ENCODE measurements at places on chromosomes 7 and 10.

DNA sequence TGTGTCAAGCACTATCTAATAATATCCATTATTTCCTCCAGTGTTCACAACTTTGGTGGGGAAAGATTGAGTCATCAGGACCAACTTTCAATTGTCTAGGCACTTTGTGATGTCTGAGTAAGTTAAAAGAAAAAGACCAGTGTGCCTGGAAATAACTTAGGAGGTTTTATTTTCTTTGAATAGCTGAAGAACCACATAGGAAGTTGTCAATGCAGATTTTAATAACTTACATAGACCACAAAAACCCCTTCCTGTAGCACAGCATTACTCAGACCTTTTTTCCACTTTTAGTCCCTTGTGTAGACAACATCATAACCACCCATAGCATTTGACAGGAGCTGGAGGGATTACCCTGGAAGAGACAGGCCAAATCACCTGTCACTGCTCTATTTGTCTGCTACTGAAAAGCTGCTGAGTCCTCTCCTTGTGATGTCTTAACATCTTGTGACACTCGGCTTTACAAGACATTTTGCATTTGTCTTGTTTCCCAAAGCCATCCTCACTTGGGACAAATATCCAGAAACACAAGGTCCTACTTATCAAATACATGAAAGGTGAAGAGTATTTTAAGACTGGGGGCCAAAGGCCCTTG lies 241.5 kb upstream of the PTER start:
- no peak for DNase-seq

- no peak for DNase-seq
Measured at GRCh38 chr10:132591166-132591971, 53.8 kb downstream of the INPP5A start.

GRCh38 chr7:99019523-99020412 lies 124.1 kb downstream of the SMURF1 start:
- no peak for DNase-seq

GRCh38 chr10:113709221-113709838 lies 29.6 kb downstream of the CASP7 start:
- DNase-seq: no peak

GRCh38 chr10:110226926-110227641 lies 19.7 kb downstream of the MXI1 start:
- DNase-seq: no peak

DNA sequence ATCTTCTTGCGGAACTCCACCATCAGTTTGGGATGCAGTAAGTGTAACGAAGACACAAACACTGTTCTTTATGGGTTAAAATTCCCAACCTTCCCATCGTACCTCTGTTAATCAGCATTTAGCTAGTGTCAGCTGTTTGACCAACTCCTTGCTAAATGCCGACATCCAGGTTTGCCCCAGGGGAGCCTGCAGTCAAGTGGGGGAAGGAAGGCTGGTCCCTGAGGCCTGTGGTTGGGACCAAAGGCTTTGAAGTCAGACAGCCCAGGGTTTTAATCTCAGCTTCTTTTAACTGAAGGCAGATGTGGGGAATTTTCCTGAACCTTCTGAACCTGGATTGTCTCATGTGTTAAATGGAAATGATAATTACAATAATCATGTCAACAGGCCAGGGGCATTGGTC lies 443.7 kb downstream of the GLRX3 start:
- no peak for DNase-seq

GRCh38 chr7:76408121-76408560 lies 1.4 kb downstream of the SSC4D start:
- DNase-seq: no peak

GRCh38 chr10:5013385-5013784 lies 9.7 kb upstream of the AKR1C2 start:
- no peak for DNase-seq

DNA sequence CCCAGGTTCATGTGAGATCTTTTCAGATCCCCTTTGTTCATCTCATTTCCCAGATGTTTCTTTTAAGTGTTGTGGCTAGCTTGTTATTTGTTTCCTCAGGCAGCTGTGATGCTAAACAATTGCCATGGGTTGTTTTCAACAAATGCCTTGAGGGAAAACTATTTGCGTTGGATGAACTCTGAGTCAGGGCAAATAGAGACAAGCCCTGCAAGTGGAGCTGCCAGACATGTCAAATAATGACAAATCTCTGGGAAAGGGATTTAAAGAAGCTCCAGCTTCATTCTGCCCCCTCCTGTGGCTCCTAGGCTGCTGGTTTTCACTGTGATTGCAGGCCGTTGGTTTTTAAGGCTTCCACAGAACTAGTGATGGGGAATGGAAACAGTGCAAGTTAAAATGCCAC lies 272.4 kb upstream of the SP8 start:
- DNase-seq: no peak

DNA sequence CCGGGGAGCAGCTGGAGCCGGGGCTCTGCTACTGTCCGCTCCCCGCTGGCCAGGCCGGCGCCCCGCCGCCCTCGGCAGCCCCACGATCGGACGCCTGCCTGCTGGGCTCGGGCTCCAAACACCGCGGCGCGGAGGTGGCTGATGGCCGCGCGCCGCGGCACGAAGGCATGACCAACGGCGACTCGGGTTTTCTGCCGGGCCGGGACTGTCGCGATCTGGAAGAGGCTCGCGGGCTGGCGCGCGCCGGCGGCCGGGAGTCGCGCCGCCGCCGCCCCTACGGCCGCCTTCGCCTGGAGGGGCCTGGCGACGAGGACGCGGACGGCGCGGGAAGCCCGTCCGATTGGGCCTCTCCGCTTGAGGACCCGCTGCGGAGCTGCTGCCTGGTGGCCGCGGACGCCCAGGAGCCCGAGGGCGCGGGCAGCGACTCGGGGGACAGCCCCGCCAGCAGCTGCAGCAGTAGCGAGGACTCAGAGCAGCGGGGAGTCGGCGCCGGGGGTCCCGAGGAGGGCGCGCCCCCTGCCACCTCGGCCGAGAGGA lies 570 bp downstream of the TBC1D12 start:
- DNase-seq: no peak

- no peak for DNase-seq
Measured at GRCh38 chr7:55827577-55827976, 35.0 kb downstream of the SEPTIN14 start.

GRCh38 chr10:58177362-58177947 lies 90.2 kb downstream of the IPMK start:
- DNase-seq: no peak

GRCh38 chr7:36736090-36736898 lies 12.0 kb upstream of the AOAH start:
- DNase-seq: no peak

DNA sequence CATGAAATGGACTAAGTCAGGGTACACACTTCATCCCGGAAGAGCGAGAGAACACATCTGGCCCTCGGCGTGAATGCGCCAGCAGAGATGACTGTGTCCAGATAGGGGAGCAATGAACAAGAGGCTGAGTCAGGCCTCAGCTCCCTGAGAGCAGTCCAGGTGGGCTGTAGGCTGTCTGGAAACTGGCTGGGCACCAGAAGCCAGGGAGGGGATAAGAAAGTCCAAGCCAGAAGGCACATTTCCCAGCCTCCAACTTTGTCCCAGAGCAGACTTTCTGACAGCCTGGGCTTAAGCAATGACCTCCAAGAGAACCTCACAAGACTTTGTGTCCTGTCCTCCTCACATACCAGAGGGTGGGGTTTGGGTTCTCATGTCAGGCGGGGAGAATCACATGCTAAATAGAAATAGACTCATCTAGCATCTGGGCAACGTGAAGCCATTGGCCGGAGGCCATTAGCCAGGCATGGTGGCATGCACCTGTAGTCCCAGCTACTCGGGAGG lies 157.2 kb downstream of the ARHGAP12 start:
- DNase-seq: no peak

DNA sequence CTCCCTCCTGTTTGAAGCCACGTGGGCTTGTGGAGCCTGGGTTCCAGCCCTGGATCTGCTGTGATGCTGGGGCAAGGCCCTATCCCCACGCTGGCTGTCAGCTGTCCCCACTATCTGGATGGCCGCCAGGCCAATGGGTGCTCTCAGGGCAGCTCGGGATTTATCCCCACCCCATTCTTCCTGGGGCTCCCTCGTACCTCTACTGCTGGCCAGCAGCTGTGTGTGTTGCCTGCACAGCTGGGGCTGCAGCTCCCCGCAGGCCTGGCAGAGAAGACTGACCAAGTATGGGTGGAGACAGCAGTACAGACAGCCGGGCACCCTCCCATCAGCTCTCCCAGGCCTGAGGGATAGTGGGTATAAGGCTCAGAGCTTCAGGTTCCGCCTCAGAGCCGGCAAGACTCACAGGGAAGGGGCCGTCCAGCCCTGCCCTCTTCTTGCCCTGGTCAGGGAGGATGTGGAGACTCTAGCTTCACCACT lies 13.6 kb downstream of the CLIP2 start:
- no peak for DNase-seq

GRCh38 chr7:40921589-40922315 lies 781.1 kb downstream of the INHBA start:
- no peak for DNase-seq

DNA sequence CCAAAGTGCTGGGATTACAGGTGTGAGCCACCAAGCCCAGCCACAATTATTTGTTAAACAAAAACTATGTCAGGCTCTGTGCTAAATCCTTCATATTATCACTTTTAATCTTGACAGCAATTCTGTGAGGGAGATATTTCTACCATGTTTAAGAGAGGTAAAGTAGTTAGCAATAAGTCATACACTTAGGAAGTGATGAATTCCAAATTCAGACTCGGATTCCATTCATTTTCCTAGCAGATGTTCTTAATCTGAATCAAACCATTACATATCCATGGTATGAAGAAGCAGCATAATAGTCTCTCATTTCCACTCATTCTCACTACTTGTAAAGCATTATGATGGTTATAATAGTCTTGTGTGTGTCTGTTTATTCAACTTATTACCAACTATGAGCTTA lies 2.9 kb upstream of the CD36 start:
- no peak for DNase-seq

GRCh38 chr7:16564023-16564380 lies 37.4 kb downstream of the LRRC72 start:
- no peak for DNase-seq

DNA sequence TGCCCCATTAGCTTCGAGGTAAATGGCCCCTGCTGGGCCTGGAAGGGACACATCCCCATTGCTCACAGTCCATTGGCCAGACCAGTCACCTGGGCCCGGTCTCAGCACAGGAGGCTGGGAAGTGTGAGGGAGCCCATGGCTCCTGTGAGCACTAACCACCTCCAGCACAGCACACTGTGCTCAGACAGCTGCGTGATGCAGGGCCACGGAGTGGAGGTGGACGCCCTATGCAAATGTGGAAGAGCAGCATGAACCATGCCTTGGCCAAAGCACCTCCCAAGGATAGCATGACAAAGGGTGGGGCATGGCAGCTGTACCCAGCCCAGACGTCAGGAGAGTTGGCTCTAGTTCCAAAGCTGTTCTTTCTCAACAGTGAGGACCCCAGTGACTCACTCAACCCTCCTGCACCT lies 120.1 kb upstream of the ZMIZ1 start:
- DNase-seq: no peak

GRCh38 chr7:70776627-70777101 lies 355.3 kb upstream of the GALNT17 start:
- no peak for DNase-seq

DNA sequence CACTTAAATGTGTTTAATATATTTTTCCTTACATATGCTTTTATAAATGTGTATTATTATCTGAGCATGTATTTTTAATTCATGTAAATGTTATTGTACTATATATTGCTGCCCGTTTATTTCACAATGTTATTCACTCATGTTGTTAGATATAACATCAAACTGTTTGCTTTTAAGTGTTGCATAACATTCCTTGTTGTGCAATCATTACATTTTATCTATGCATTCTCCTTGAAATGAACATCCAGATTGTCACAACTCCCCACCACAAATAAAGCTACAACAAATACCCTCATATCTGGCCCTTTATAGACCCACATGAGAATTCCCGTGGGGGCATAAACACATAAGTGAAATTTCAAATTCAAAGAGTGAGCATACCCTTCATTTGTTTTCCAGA lies 264.2 kb downstream of the HPSE2 start:
- no peak for DNase-seq

- no peak for DNase-seq
Measured at GRCh38 chr7:72446131-72446530, 34.0 kb upstream of the CALN1 start.

DNA sequence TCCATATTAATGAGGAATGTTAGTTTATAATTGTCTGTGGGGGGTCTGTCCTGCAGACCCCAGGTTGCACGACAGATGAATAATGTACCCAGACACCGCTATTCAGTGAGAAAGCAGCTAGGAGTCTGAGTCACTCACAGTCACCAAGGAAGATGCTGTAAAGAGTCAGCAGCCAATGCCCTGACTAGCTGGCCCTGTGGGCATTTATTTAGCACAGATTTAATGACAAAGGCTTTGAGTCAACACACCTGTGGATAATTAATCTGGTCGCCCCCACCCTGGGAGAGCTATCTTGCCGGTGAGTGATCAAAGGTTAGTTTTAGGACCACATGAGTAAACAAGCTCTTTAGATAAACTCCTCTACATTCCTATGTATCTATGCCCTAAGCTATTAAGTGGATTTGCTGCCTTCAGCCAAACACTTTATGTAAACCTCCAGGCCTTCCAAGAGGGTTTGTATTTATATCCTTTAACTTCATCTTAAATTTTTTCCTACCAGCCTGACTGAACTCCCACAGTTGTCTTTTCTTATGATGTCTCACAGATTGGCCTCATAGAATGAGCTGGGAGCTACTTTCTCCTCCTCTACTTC lies 180.0 kb upstream of the ADCY1 start:
- no peak for DNase-seq

- DNase-seq: no peak
Measured at GRCh38 chr10:104646146-104646545, 5.1 kb downstream of the SORCS3 start.

DNA sequence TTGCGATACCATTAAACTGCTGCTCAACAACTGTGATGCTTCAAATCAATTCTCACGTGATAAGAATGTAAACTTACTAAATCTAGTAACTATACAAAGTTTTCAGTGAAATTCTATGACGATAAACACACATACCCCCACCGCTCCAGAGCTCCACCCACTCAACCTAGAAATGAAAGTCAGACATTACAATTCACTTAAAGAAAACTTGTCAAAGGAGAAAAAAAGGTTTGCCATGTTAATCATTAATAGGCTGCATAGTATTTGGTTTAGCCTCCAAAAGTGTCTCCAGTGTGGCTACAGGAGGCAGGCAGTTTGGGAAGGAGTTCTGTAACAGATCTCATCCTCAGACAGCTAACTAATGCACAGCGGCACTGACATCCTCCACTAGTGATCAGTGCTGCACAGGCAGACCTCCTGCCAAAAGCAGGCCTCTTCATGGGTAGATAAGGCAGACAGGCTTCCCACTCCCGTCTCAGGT lies 3.1 kb downstream of the HERPUD2 start:
- DNase-seq: no peak

DNA sequence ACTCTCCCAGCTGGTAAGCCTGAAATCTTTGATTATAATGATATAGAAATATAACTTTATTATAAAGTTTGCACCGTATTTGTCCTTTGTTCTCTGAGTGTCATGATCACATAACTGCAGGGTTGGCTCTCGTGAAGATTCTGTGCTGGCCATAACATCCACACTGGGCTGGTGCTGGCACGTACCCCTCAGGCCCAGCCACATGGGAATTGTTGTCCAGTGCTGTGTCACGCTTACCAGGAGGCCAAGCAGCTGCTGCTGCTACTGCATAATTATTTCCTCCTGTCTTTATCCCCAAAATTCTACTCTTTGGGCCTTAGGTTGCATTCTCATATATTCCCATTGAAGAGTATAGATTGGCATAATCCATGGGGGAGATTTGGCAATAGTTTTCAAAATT lies 20.8 kb upstream of the UCN3 start:
- DNase-seq: no peak
